ENCODE measurements at places on chromosomes 4 and X.

- DNase-seq = no peak
These were observed 176.8 kb downstream of the SCFD2 start for GRCh38 chr4:53189011-53189410.

DNA sequence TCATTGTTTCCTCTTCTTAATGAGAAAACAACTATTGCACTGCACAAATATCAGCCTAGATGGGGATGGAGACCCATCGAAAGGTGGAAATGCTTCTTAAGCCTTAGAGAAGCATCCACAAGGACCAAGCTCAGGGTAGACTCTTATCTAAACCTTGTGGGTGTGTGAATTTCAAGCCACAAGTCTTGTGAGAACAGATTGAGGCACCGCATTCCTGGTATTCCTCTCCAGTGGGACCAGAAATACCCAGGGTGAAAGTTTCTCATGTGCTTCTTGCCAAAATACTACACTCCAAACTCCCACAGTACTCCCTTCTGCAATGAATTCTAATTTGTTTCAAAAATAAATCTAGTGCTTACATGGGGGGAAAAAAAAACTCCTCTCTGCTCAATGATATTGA is 375.6 kb downstream of the PDGFC start:
- no peak for DNase-seq

DNA sequence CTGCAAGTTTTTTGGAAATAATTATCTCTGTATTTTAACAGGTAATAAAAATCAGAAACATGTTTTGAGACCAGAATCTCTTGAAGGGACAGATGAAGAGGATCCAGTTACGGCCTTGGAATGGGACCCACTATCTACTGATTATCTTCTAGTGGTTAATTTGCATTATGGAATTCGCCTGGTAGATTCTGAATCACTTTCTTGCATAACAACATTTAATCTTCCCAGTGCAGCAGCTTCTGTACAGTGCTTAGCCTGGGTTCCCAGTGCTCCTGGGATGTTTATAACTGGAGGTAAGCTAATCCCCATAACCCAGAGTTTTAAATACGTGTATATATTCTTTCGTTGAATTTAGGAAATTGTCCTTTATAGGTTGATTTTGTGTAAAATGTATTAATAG is 59.4 kb downstream of the WDR17 start:
- no peak for DNase-seq

DNA sequence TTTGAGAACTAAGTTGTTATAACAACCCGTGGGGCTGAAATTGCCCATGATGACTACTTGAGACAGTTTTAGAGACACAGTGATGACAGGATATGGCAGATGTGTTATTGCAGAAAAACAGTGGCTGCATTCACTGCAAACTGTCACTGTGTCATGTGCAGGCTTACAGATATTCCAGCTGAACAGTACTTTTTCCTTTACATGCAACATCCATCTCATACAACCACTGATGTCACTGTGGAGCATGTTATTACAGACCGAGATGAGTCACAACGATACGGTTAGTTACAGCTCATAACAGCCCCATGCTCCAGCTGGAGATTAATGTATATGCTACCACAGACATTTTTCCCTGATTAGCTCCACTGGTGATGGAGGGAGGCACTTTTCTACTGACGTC is 207.4 kb downstream of the TMA16 start:
- DNase-seq = no peak

DNA sequence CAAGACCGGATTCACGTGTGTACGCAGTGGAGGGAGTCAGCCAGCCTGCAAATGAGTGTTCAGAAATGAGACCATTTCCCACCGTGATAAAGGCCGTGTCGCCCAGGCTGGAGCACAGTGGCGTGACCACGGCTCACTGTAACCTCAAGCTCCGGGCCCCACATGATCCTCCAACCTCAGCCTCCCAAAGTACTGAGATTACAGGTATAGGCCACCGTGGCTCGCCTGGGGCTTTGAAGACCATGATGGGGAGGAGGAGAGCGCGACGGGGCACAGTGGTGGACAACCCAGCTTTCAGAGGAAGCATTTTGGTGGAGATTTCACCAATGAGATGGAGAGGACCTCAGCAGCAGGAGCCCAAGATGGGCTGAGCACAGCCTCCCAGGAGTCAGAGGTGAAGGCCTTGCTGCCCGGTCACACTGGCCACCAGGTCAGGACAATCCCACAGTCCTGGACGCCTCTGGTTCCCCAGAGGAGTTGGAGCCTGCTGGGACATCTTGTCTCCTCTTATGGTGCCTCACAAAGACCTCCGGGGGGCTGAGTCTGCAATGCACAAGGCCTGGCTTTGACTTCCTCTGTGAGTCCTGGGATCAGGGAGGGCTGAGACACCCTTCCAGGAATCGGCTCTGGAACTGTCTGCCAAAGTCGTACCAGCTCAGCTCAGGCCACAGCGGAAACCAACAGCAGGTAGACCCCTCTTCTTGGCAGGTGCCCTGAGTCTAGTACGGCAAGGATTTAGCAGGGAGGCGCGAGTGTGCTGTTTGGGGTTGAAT is 22.4 kb upstream of the MXD4 start:
- DNase-seq = no peak

DNA sequence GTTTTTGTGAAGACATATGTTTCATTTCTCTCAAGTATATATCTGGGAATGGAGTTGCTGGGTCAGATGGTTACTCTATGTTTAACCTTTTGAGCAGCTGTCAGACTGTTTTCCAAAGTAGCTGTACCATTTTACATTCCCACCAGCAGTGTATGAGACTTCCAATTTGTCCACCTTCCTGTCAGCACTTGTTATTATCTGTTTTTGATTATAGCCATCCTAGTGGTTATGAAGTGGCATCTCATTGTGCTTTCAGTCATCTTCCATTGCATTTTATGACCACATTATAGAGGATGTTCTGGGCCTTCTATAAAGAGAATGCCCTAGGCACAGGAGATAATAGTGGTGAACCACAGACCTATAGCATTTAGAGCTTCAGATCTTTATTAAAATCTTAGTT is 39.2 kb downstream of the CLCN4 start:
- no peak for DNase-seq

GRCh38 chrX:46681849-46682248 is 77.1 kb downstream of the SLC9A7 start:
- no peak for DNase-seq

DNA sequence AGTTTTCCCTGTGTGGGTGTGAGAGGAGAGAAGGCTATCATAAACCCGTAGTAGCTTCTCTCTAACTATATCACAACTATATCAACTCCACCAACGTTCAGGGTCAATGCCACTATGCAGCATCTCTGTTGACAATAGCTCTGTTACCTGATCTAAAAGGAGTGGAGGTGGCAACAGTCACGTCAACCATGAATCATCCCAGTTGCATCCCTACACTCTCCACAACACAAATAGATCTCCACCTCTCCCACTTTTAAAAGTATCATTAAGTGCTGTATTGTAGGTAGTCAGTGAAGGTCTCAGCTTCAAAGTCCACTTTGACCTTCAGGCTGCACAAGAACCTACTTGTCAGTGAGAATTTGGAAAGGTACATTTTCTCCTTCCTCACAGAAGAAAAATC is 600.5 kb upstream of the GRIA3 start:
- no peak for DNase-seq

All from stimulated activated CD4-positive, alpha-beta T cell treated with anti-CD3 and anti-CD28 coated beads, Interleukin-1b, Interleukin-23, amount 100 ng/mL, for 1 hour (primary cell).